Kidney (tissue), 22 donors: ENCODE measurements at places on chromosomes 7 and 10.

GRCh38 chr7:22142572-22142971 lies 196.9 kb upstream of the CDCA7L start:
- no peak for DNase-seq

- no peak for DNase-seq
These were observed 75.3 kb upstream of the PPP1R9A start for GRCh38 chr7:94832051-94832450.

GRCh38 chr7:92056286-92056685 lies 78.0 kb downstream of the CYP51A1 start:
- no peak for DNase-seq

- DNase-seq, result no peak
These were observed 6.9 kb upstream of the SUN1 start for GRCh38 chr7:825386-825785.

- peak; percentile 95 for DNase-seq
These were observed 13.8 kb upstream of the SEC24C start for GRCh38 chr10:73730153-73730906.

DNA sequence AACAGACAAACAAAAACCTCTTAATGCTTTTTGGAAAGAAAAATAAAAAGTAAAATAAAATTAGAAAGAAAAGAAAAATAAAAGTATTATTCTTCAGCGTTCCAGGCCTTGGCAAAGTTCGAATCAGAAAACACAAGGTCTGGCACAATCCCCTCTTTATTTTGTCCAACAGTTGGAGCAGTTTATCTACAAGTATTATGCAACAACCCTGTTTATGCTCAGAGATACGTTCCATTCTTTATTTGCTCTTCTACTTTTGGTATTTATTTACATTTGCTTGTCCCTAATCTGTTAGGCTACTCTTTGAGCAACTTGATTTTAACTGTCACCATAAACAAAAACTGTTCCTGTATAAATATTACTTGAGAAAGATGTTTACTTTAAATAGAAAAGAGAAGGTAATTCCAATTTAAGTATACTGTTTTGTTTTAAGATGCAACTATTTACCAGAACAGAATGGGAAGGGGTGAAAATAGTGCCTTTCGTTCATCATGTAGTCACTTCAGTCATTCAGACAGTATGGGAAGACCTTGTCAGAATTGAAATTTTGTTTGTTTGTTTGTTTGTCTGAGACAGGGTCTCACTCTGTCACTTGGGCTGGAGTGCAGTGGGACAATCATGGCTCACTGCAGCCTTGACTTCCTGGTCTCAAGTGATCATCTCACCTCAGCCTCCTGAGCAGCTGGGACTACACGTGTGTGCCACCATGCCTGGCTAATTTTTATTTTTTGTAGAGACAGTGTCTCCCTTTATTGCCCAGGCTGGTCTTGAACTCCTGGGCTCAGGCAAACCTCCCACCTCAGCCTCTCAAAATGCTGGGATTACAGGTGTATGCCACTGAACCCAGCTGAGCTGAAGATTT lies 5.7 kb downstream of the PDK4 start:
- no peak for DNase-seq
